Activated CD8-positive, alpha-beta memory T cell treated with anti-CD3 and anti-CD28 coated beads, Interleukin-2, amount 10 ng/mL, durations not matched to agents 7 days and 5 days (primary cell): ENCODE measurements at places on chromosomes 7 and 10. TPM values are rescaled to one million over a fixed set of nuclear protein-coding genes. Genes with fewer than 3 reads are reported as not detected.

GRCh38 chr10:44353721-44354120 lies 31.2 kb downstream of the CXCL12 start:
- DNase-seq, result no peak

GRCh38 chr7:43439631-43440401 lies 143.1 kb upstream of the STK17A start:
- peak; percentile 65 for DNase-seq

- peak; percentile 52 for DNase-seq
Observed at GRCh38 chr10:30436191-30436611, 2.2 kb downstream of the MAP3K8 start.

DNA sequence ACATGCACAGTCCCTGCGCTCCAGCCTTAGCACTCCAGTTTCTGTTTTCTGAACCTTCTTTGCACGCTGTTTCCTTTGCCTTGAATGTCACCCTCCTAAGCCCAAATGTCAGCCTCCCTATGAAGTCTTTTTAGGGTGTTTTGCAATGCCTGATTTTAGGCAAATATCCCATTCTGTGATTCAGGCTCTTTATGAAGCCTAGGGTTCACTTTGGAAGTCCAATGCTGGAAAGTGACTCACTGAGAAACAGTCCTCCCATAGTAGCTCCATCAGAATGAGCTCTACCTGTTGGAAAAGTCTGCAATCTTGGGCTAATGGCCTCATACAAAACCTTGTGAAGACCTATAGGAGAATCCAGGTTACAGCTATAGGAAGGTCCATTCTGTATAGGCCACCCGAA lies 5.3 kb downstream of the LAMB4 start:
- DNase-seq, result no peak

- peak; percentile 55 for DNase-seq
Observed at GRCh38 chr7:134548877-134549276, at the start of gene AKR1B15. TSS of gene AKR1B15 (plus strand) at chr7:134549110. CDS start at chr7:134564620, 15,510 bp downstream.

Gene HOXA11
- total RNA-seq, result not detected

Gene NFE2L3
- total RNA-seq, result 20.1 TPM
